CD4-positive, alpha-beta T cell treated with Interleukin-21 for 1 hour (primary cell): ENCODE measurements at places on chromosomes 12 and 14.

DNA sequence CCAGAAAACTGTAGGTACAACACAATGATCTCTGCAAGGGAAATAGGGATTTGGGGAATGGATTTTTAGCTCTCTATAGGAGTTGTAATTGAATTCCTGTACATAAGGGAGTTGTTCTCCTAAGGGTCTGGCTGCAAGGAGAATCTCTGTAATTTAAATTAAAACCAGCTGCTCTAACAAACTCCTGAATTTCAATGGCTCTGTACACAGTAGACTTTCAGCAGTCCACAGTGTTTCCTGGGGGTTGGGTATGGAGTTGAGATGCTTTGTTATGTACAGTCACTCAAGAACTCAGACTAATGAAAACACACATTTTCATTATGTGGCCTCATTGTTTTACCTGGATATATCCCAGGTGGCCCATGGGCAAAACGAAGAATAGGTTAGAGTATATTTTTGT is 93.2 kb downstream of the NAV3 start:
- DNase-seq, result no peak

- no peak for DNase-seq
Measured at GRCh38 chr12:109542876-109543275, 30.4 kb downstream of the MMAB start.

GRCh38 chr12:75766263-75767160 is 255.1 kb upstream of the KRR1 start:
- DNase-seq, result no peak

GRCh38 chr14:104614126-104614812 is 9.7 kb upstream of the TMEM179 start:
- no peak for DNase-seq

DNA sequence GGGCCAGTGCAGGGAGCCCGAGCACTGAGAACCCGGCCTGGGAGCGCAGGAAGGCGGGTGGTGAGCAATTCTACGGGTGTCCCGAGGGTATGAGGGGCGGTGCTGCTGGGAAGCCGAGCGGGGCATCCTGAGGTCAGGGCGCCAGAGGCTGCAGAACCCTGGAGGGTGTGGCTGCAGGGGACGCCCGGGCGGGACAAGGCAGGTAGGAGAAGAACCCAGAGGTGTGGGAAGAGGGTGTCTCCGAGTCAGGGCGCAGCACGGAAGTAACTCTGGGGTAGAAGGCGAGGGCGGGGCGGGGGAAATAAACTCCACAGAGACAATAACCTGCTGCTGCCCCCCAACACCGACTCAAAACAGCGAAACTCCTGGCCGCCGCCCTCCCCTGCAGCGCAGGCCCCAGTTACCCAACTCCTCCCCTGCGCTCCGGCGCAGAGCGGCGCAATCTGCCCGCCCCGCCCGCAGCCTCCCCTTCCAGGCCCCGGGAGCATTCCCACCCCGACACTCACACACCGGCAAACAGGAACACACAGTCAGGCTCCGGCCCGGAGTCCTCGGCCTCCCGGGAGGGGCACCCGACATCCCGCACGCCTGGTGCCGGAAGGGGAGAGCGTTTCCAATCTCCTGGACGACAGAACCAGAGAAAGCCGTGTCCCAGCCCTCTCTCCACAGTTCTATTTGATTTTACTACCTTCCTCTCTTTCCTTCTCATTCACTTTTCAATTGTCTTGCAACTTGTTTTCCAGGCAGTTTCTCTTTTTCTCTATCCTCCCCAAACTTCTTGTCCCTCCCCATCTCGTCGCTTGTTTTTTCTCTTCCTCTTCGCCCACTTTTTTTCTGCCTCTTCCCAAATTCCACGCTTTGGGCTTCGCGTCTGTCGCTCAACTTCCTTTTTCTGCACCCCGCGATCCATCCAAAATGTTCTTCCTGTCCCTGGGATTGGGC is 2.4 kb downstream of the HRK start:
- no peak for DNase-seq

GRCh38 chr12:94202245-94203180 is 54.1 kb downstream of the PLXNC1 start:
- no peak for DNase-seq

DNA sequence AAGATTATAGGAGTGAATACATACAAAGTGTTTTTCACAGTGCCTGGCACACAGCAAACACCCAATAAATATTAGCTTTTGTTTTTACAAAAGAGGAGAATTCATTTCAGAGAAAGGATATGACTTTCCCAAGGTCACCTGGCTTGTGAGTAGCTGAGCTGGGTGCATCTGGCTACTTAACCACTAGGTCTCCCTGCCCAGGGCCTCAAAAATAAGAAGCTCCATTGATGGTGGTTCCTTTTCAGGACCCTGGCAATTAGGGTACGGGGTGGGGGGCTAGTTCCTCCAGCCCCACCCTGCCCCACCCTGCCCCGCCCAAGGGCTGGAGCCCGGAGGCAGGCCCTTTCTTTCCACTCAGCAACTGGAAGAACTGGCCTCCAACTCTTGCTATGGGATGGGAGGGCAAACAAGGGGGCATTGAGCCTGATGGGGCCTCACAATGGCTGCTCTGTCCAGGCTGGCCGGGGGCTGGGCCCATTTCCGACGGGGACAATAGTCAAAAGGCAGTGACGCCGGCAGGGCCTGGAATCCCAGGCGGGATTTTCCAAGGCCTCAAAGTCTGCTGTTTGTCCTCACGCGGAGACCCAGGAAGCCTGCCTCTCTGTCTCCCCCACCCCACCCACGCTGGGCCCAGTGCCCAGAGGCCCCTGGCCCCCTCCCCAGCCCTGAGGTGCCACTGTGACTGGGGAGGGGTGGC is 8.2 kb upstream of the ATG101 start:
- peak; percentile 34 for DNase-seq

DNA sequence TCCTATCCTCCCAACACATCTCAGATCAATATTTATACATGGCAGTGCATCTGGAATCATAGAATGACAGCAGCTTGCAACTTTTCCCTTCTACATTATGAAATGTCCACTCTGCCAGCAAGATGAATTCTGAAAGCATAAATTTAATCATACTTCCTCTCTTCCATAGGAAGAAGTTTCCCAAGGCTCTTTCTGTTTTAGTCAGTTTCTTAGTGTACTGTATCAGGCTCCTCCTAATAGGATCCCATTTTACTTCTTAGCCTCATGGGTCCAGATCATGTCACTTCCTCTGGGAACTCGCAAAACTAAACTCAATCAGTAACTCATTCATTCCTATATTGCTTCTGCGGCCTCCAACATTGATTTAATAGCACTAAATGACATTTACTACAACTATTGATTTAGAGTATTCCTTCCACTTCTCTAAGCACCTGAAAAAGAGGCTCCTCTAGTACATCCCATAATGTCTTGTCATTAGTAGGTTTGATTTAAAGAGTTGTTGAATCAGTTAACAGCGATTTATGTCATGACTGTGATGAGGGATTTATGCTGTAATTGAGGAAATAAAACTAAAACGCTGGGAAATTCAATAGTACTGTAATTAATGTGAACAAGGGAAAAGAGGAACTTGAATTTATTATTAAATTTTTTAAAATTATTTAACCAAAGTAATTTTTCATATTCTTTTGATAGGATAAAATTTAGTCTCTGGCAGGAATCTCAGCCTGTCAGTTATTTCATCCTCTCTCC is 4.0 kb downstream of the CLEC1A start:
- no peak for DNase-seq

DNA sequence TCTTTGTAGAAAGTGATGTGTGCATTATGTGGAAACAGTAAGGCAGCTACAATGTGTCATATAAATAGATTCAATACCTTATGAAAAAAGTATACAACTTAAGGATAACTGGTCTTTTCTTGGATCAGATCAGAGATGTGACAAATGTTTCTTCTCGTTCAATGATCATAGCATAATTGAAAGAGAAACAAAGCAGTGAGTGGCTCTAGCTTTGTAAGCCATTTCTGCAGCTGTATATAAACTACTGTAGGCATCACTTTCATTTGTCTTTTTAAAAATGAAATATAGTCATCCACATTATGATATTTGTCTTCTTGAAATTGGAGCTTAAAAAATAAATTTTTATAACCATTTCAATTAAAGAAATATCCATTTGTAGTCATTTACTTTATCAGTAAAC is 63.8 kb upstream of the LMO3 start:
- no peak for DNase-seq

DNA sequence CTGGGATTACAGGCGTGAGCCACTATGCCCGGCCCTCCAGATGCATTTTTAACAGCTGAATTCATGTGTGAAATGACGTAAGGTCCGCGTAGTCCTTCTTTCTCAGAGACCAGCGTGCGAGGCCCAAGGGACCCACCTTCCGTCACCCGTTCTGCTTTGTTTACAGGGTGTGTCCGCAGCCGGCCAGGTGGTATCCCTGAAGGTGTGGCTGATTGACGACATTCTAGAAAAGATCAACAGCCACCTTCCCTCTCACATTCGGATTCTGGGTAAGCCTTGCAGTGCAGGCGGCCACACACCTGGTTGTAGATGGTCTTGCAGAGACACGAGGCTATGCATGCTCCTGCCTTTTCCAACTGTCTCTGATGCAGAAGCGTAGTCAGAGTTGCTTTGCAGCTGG is 9.9 kb downstream of the PUS1 start:
- no peak for DNase-seq

DNA sequence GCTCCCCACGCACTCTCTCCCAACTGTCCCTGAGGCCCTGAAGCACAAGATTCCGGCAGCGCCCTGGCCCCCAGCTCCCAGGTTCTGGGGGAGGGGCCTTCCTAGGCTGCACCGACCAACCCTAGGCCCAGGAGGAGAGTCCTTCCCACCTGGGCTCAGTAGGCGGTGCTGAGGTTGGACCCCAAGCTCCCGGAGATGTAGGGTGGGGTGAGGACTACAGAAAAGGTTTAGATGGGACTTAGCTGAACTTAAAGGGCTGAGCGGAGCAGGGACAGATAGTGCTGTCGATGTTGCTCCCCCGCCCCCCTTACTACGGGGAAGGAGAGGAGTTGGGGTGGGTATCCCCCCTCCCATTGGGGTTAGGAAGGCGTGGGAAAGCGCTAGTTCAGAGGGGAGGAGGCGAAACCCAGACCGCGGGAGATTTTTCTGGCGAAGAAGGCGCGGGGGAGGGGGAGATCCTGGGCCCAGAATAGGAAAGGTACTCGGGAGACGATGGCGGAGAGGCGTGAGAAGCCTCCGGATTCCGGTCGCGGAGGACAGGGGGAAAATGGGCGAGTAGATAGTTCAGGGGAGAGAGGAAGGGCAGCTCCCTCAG is 4.2 kb upstream of the BAZ2A start:
- DNase-seq, result peak; percentile 30

DNA sequence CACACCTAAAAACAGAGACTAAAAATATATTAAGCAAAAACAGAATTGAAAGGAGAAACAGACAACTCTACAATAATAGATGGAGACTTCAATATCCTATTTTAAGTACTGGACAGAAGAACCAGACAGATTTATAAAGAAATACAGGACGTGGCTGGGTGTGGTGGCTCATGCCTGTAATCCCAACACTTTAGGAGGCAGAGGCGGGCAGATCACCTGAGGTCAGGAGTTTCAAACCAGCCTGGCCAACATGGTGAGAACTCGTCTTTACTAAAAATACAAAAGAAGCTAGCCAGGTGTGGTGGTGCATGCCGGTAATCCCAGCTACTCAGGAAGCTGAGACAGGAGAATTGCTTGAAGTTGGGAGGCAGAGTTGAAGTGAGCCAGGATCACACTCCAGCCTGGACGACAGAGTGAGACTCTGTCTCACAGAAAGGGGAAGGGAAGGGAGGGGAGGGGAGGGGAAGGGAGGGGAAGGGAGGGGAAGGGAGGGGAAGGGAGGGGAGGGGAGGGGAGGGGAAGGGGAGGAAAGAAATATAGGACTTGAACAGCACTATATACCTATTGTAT is 53.0 kb downstream of the CDK17 start:
- no peak for DNase-seq

DNA sequence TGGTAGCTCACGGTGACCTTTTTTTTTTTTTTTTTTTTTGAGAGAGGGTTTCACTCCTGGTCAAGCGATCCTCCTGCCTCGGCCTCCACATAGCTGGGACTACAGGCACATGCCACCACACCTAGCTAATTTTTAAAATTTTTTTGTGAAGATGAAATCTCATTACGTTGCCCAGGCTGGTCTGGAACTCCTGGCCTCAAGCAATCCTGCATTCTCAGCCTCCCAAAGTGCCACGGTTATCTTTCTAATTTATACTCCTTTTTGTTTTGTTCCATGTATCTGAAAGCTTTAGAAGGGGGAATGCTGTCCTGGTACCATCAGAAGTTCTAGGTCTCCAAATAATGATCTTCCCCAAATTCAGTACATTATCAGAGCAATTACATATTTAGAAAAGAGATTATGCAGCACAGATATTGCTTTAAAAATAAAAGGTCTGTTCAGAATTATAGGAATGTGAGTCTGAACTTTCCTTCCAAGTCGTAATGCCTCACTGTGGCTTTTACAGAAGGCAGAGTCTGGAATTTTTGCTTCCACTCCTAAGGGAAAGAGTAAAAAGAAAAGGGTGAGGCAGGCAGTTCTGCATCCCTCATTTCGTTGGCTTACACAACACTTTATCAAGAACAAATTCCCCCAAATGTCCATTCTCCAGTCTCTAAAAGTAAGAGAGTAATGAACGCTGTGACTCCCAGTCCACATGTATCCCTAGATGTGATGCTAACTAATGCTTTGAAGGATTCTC is 73.0 kb downstream of the GCH1 start:
- no peak for DNase-seq

DNA sequence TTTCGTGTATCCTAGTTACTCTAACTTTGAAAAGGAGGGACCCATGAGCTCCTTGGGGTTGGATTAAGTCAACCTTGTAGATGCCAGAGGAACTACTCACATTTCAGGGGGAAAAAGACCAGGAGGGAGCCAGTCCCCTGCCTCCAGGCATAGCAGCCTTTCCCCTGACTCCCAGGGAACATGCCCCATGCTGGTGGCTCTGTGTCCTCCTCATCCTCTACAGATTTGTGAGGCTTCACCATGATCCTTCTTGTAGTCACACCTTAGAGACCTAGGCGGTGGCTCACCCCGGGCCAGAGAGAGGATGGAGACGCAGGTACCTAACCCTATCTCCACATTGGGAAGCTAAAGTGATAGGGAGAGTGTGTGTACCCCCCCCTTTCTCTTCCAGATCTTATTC is 16.0 kb upstream of the PPP1R1A start:
- no peak for DNase-seq

DNA sequence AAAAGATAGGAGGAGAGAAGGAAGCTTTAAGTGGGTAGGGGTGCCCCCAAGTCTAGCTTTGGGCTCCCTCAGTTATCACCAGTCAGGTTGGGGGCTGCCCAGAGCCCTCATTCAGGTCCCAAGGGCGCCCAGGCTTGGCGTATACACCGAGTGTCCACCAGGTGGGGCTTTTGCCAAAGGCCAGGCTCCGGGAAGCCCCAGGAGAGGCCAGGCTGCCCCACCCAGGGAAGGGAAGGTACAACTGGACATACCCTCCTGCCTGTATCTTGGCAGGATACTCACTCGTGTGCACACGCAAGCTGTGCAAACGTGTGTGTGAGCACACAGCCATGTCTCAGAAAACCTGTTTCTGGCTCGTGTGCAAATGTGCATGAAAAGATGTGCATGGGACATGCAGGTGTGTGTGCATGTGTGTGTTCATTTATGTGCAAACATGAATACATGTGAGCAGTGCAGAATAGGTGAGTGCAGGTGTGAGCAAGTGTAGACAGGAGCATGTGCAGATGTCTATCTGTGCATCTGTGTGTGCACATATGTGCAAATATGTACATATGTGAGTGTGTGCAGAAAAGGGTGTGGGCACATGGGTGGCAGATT is 103.9 kb upstream of the MYL2 start:
- DNase-seq, result peak; percentile 38

GRCh38 chr12:75717902-75718301 is 206.5 kb upstream of the KRR1 start:
- DNase-seq, result no peak
